Uterus (tissue), 4 donors: ENCODE measurements at places on chromosomes 12 and 14. TPM values are rescaled to one million over a fixed set of nuclear protein-coding genes. Genes with fewer than 3 reads are reported as not detected.

- DNase-seq: no peak
Observed at GRCh38 chr12:80472236-80472635, 28.2 kb downstream of the PTPRQ start.

KCNA1 gene
- total RNA-seq: not detected

DIABLO gene
- 61.2 TPM for total RNA-seq

DNA sequence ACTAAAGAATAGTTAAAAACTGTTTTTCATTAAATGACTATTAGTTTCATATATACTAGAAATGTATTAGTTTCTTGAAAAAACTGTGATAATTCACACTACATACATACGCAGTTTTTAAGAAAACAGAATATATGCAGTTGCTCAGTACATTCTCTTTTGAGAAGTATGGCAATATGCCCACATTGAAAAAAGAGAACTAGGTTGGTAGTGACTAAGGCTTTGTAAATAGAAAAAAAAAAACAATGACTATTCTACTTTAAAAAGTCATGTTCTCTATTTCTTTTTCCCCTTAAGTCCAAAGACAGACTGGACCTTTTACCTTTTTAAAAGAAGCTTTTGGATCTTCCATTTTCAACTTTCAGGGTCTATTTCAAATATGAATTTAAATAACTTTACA lies 25.0 kb downstream of the SNX6 start:
- DNase-seq: no peak

DACT1 gene
- total RNA-seq: 49.6 TPM
